ENCODE measurements at places on chromosomes 2 and 18.

DNA sequence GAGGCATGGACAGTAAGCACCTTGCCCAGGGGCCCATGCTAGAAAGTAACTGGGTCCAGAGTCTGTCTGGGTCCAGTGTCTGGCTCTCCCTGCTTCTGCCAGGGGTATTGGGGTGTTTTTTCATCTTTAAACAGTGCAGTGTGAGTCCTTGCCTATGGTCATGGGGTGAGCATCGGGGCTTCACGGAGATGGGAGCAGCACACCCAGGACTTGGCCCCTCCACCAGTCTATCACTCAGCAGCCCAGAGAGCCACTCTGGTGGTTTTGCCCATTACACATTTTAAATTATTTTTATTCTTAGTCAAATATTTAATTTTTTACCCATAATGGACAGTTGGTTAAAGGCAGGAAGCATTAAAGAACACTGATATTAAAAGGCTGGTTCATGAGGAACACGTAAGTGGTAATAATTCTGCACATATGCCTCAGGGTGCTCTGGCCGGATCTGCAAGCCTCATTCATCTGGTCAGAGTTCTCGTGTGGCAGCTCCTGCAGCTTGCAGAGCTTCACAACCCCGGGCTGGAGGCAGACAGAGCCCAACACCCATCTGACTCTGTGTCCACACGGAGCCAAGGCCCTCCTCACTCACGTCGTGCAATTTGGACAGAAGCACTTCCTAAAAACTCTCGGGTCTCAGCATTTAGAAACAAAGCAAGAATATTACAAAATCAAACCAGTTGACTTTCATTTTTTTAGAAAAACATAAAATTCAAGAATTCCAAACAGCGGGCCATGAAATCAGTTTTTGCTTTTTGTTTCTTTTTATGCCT lies 204.1 kb downstream of the CTIF start:
- no peak for DNase-seq

DNA sequence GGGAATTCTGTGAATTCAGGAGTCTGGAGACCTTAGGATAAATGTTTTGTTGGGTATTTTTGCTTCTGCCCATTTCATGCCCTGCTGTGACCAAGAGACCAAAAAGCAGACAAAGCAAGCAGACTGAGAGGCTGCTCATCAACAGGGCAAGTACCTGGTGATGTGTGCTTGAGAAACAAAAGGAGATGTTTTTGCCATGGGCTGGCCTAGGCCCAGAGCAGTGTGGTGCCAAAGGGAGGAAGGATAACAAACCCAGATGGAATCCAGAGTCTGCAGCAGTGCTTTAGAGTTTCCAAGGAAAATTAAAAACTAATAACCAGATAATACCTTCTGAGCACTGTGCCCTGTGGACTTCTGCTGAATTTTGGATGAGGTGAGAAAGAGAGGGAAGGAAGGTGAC lies 538.4 kb downstream of the STK39 start:
- DNase-seq: no peak

DNA sequence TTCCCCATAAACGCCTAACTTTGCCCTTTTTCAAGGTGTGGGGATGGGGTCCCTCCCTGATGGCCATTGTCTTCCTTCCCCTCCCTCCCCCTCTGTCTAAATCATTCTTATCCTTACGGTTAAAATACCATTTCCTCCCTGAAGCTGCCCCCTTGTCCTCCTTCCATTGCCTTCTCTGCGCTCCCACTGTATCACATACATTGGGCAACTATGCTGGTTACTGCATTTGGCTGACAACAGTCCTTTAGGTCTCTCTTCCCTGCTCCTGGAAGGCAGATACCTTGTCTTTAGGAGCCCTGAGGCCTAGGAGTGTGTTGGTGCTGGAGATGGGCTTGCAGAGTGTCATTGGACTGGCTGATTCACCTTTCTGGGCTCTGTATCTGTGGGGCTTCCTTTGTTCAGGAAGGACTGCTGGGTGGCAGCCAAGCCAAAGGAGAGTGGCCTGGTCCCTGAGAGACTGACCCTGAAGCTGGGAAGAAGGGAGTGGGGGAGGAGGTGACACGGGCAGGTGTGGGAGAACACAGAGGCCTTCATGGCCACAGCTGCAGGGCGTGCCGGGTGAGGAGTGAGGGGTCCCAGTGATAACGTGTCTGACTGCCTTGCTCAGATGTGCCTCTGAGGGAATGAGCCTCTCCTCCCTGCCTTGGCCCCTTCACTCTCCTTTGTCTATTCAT lies 2.2 kb downstream of the WNT6 start:
- DNase-seq: no peak

DNA sequence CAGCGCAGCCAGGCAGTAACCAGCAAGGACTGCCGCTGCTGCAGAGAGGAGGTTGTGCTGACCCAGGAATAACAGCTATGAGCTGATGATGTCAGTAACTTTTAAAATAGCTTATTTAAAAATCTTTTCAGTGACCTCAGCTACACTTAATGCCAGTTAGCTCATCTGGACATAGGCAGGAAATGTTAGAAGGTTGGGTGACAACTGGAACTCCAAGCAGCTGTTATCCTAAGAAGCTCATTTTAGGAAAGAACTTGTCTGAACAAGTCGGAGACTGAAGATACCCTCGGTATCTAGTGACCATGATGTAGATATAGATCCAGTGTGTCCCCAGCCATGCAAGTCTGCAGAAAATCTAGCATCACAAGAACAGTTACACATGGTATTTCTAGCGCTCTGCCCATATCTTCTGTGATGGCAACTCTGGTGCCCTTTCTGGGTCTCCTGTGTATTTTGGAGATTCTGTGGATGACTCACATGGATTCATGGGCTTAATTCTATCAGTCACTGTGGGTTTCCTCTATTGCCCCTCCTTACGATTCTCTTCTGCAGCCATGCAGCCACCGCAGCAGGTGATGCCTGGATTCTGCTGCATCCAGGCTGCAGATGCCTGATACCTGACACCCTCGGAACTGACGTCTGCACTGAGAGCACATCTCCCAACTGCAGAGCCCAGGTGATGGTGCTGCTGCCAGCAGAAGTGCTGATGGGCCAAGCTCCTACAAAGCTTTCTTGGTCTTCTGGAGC lies 19.8 kb upstream of the PLEK start:
- DNase-seq: no peak

DNA sequence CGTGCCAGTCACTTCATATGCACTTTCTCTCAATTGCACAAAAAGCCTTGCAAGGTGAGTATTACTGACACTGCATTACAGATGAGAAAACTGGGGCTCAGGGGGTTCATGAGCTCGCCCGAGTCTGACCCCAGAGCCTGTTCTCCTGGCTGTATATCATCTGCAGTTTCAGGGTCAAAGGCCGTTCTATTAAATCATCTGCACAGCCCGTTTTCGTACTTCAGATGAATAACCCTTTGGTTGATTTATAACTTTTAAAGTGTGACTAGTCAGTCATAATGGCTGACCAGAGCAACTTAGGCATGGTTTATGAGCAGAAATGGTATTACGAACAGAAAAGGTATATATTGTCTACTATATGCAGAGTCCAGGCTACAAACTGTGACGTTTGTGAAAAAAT lies 35.3 kb upstream of the NPAS2 start:
- no peak for DNase-seq

GRCh38 chr2:131425231-131425941 lies 50.5 kb upstream of the TUBA3D start:
- DNase-seq: no peak

GRCh38 chr2:158963071-158963470 lies 5.4 kb upstream of the TANC1 start:
- DNase-seq: no peak

DNA sequence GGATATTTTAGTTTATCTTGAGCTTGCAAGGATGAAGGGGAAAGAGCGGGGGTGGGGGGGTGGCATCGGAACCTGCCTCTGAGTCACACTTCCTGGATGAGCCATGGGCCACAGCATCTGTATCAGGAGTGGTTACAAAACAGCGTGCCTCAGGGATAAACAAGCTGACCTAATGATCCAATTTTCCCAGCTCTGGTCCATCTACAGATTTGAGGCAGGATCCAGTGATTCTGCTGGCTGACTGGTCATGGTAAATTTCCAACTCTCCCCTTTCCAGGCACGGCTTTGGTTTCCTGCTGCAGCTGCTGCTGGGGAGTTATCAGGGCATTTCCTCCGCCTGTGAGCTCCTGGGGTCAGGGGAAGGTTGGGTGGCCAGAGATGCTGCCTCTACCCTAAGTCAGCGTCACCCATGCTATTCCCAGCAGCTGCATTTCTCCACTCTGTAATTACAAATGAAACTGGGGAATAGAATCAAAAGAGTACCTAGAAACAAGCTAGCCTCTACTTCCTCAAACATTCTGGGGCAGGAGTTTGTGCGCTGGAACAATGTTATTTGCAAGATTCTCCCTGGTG lies 4.7 kb upstream of the HPCAL1 start:
- peak; percentile 57 for DNase-seq

GRCh38 chr18:25174324-25174723 lies 177.6 kb downstream of the ZNF521 start:
- no peak for DNase-seq

GRCh38 chr2:96175951-96176350 lies 30.7 kb upstream of the DUSP2 start:
- DNase-seq: no peak

DNA sequence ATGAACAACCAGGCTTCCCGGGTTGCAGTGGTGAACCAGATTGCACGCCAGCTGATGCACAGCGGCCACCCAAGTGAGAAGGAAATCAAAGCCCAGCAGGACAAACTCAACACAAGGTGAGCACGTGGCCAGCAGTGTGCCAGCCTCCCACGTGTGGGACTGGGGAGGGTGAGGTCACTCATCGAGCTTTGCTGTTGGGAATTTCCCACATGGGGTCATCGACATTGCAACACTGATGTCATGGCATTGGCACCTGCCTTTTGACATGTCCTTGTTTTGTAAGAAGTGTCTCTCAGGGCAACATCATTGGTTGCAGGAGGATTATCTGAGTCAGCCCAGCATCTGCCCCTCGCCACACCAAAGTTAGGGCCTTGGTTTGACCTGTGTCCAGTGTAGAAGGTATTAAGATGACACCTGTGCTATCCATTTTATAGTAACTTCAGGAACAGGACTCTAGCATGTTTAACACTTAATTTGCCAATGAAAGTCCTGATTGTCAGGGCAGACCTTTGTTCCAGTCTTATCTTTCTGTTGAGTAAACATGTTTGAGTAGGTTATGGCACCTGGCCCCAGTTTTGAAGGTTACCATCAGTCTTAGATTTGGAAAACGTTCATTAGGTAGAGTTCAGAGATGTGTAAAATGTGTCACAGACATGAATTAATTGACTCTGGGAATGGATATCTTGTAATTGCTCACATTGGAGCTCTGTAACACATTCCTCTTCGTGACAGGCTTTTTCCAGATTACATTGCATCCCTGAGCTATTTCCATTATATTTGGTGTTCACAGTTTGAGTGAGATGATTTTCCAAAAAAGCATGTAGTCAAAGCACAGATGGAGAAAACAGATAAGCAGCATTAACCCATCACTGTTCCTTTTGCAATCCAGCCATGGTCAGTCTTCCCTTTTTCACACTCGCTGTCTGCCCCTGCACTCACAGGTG lies 93.3 kb upstream of the EML6 start:
- DNase-seq: no peak

- DNase-seq: no peak
These were observed 61.4 kb downstream of the TAF4B start for GRCh38 chr18:26287644-26288043.

DNA sequence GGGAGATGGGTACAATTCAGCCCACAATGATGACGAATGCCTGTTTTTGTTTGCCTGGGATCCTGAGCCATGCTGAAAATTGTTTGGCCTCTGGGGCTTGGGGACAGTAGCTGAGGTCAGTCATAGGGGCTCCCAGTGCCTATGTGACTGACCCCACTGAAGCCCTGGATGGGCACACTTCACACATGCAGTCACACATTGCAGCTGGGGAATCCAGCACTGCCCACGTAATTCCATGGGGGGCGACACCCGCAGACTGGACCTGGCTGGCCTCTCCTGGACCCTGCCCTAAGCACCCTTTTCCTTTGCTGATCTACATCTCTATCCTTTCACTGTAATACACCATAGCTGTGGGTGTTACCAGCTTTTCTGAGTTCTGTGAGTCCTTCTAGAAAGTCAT lies 295.2 kb upstream of the HS6ST1 start:
- DNase-seq: no peak

DNA sequence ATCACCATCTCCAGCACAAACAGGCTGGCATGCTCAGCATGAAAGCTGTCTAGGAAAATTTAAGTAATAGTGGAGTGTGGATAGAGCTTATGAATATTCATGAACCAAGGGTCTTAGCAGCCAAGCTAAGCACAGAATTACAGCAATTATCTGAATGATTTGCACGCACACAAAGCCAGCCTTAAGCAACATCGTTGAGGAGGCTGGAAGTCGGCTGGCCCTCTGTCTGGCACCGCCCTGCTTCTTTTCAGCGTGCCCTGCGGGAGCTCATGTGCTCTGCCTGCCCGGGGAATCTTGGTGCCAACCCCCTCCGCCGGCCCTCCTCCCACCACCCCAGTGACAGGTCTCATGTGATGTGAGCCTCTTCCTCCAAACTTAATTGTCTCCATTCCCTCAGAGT lies 540.1 kb downstream of the CMPK2 start:
- DNase-seq: no peak

DNA sequence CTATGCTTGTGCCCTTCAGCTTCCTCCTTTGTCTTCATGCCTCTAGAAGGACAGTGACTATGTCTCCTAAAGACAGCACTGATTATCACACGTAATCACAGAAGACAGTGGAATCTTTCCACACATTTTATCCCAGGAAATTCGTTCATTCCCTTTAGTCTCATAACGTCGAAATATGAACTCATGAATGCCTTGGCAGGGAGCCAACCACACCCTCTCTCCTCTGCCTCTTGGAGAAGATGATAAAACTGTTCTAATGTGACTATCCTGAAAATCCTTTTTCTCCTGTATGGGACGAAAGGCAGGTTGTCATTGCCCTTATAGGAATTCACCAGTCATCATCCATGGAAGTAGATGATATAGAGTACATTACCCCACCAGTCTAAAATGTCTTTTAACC lies 726.6 kb upstream of the FANCL start:
- no peak for DNase-seq

- DNase-seq: no peak
These were observed 58.7 kb downstream of the AFTPH start for GRCh38 chr2:64582774-64583340.

- no peak for DNase-seq
These were observed 40.4 kb downstream of the L3MBTL4 start for GRCh38 chr18:6374340-6374739.

DNA sequence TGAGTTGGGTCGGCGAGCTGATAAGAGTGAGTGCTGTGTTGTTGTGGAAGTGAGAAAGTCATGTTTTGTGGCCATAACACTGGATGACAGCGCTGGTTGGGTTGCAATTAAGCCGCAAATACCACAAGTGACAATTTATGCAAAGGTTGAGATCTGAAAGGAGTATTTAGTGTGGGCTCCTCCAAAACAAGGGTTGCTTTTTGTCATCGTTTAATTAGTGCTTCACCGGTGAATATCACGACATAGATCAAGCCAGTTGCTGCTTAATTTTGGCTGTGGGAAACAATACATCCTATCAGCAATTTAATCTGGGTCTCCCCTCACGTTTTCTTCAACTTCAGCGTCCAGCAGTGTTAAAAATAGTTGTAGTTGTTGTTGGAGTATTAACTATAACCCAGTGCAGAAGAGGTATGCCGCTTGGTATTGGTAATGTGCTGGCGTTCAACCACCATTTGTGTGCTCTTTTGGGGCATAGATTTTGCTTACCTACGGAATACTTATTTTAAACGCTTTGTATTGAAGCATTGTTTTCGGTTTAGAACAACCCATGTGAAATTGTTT lies 662 bp downstream of the ACVR2A start:
- no peak for DNase-seq
